ENCODE measurements at places on chromosomes 4 and X.

- DNase-seq: no peak
These were observed 2.5 kb upstream of the PPP2R2C start for GRCh38 chr4:6474705-6475457.

GRCh38 chr4:122814426-122814825 is 12.2 kb upstream of the FGF2 start:
- no peak for DNase-seq

DNA sequence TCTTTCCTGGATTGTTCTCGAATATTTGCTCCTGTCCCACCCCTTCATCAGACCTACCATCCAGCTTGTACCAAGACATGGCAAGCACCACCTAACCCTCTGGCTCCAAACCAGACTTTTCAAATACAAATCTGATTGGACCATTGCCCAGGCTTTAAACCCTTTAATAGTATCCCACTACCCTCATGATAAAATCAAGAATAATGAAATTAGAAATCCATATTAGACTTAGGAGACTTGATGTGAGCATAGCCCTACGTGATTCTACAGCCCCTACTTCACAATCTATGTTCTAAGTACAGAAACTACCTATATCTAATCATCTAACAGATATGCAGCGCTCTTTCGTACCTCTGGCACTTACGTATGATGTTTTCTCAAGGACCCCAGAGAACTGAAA is 375.2 kb upstream of the CPEB2 start:
- DNase-seq: no peak

DNA sequence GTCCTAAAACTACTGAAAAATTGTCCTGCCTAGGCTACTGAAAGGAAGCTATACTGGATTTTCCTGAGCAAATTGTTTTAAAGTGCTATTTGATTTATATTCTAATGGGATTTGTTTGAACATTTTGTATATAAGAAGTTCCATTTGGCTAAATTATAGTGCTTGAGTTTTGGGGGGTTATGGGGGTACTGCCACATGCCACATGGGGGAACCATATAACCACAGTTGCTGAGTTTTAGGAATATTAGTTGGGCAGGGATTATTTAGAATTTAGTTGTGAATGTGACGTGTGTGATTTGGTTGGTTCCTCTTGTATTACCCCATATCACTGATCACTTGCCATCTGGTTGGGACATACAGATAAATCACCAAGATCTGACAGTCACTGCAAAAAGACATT is 224.5 kb upstream of the TAPT1 start:
- DNase-seq: no peak

DNA sequence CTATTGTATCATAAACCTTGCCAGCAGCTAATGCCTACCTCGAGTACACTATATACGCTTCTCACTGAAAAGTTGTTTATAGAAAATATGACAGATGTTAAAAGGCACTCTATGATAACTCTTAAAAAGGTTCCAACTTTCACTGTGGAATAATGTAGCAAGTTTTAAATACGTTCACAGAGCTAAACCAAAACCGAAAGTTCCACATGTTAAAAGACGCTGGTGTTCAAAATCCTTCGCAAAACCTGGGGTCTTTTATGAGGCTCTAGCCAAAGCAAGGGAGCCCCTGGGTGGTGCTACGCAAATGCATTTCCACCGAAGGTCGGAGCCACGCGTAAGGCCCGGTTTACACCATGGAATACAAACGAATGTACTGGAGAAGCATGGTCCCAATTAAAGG is 103.7 kb upstream of the TENM3 start:
- no peak for DNase-seq

- DNase-seq: no peak
These were observed 74.2 kb downstream of the RTL9 start for GRCh38 chrX:110432906-110433215.

DNA sequence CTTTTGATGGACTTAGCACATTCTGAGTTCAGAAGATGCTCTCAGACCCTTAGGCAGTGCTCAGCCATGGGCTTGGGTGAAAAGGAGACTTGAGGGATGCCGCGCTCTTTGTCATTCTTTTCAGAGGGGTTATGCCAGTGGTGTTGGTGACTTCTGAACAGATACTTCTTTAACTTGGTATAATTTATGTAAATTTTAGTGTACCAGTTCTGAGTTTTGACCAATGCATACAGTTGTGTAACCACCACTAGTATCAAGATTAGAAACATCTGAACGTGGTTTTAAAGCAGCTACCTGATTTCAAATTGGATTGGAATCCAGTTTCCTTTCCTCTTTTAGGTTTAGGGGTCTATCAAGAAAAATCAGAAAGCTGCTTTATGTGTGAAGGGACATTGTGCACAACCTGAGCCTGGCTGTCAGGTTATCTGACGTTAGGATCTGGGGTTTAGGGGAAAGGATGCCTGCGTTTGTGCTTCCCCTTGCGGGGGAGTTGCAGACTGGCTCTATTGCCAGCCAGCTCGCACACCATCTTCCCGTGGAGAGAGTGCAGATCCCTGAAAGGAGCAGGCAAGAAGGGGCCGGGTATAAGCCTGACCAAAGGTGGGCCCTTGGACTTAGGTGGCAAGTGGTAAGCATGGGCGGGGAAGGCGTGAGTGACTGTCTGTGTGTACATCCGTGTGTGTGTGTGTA is 19.0 kb downstream of the SMS start:
- no peak for DNase-seq

- DNase-seq: no peak
These were observed 28.0 kb downstream of the TACC3 start for GRCh38 chr4:1749370-1749769.

GRCh38 chrX:97844943-97845342 is 961.2 kb downstream of the RPA4 start:
- DNase-seq: no peak

GRCh38 chrX:16628946-16629595 is 20.9 kb upstream of the S100G start:
- no peak for DNase-seq

DNA sequence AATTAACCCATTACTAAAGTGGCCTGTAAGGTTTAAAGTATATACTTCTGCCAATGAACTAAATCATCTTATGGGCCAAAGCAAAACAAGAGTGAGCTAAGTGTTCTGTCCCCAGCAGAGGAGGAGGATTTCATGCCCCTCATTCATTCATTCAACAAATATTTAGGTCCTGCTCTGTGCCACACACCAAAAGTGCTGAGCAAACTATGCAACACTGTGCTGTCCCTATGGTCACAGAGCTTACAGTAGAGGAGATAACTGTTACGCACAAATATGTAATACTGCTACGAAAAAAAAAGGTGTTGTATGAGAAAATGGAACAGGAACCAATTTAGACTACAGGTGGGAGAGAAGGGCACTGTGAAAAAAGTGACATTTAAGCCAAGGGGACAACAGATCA is 1.7 kb downstream of the SH3KBP1 start:
- DNase-seq: no peak

DNA sequence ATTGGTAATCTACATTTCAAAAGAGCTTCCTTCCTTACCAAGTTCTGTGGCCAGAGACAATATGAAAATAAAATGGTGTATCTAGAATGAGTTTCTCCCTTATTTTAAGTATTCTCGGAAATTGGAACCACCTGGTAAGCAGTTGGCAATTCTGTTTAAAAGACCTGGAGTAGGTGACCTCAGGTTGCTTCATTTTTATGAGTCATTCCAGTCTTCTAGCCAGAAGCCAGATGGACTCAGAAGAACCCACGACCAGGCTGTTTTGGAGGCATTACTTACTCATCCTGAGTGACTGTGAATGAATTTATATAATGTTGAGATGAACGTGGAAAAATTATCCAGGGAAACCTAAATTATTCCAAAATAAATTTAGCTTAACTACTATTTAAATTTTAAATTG is 9.1 kb downstream of the BMPR1B start:
- DNase-seq: peak; percentile 52

Measured in fibroblast of skin of left quadriceps (primary cell).